ENCODE measurements at places on chromosomes 12 and 14.

GRCh38 chr12:110543252-110543959, 39.7 kb downstream of the PPTC7 start:
- DNase-seq = no peak

GRCh38 chr12:113445544-113446171, 23.5 kb downstream of the SDSL start:
- DNase-seq = no peak

GRCh38 chr12:104734541-104735095, 223.5 kb downstream of the SLC41A2 start:
- no peak for DNase-seq

DNA sequence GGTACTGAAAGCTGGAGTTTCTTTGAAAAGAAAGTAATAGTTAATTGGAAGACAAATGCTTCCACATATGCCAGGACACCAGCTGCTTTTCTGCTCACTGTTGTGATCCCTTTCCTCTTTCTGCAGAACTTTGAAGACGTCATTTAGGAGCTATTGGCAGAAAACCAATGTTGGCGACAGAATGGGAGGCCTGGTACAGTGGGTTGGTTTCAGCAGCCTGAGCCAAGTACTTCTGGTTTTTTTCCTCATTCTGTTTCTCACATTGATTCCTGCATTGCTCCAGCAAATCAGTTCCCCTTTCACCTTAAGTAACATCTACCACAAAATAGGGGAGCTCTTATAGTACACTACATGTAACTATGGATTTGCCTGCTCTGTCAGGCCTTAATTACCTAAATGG, 96.9 kb downstream of the FIGNL2 start:
- no peak for DNase-seq

DNA sequence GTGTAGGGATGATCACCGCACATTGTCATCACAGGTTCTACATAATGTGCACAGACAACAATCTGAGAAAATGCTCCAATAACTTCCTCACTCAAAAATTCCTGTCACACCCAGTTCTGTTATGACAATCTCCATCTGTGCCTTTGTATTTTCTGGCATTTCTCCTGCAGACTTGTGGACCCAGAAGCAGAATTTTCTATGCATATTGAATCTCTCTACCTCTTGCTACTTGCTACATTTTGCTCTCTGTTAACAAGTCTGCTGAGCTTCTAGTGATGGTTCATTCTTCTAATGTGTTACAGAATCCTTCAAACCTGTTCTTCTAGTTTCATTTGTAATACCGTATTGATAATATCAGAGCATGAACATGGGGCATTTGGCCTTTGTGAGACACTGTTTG, 127.8 kb upstream of the PTPRQ start:
- DNase-seq = no peak

GRCh38 chr14:62002642-62003041, 240.4 kb downstream of the SNAPC1 start:
- no peak for DNase-seq

- DNase-seq = no peak
These were observed 3.1 kb downstream of the ZBTB42 start for GRCh38 chr14:104803912-104804410.

DNA sequence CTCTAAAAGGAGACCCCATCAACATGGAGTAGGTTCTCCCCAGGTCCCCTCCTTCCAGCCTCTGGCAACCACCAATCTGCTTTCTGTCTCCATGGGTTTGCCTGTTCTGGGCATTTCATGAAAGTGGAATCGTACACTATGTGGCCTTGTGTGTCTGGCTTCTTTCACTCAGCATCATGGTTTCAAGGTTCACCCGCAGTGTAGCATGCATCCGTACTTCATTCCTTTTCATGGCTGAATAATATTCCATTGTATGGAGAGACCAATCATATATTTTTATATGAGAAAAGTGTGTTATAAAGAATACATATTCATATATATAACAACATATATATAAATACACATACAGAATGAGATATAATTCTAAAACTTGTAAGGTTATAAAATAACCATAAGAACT, 19.8 kb downstream of the NCOR2 start:
- no peak for DNase-seq

DNA sequence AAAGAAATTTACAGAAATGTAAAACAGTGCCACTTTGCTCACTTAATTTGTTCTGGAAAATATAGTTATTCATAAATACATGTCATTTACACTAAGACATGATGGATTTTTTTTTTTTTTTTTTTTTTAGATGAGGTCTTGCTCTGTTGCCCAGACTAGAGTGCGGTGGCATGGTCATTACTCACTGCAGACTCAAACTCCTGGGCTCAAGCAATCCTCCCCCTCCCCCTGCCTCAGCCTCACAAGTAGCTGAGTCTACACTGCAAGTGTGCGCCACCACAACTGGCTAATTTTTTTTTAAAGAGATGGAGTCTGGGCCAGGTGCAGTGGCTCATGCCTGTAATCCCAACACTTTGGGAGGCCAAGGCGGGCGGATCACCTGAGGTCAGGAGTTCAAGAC, 101.2 kb downstream of the PPP2R5C start:
- DNase-seq = no peak

- peak; percentile 23 for DNase-seq
These were observed 127.2 kb downstream of the BCAT1 start for GRCh38 chr12:24821691-24822090.

DNA sequence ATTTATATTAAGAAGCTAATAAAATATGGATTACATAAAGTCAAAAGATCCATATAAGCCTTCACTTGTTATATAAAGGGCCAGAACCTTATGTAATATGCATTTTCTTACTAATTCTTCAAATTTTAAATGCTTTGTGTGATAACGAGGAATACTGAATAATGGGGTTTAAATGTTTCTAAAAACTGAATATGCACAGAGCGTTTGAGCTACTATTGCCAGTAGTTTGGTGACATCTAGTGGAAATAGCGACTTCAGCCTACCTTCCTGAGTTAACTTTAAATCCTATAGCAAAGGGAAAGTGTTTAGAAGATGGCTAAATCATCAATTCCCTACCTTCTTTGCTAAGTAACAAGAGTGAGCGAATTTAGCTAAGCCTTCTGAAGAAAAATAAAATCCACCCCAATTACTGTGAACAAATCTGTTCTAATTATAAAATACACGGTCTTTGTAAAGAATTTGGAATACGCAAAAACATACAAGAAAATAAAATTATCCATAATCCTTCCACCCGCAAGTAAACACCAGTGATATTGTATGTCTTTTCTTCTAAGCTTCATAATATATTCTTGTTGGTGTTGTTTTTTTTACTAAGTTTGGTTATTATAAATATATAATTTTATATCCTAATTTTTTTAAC, 115.5 kb upstream of the G2E3 start:
- DNase-seq = no peak

- no peak for DNase-seq
These were observed 92.8 kb upstream of the TMTC2 start for GRCh38 chr12:82593901-82594396.

- DNase-seq = no peak
These were observed 2.5 kb upstream of the DIO3 start for GRCh38 chr14:101558739-101559240.

- no peak for DNase-seq
These were observed 193.7 kb upstream of the HMGA2 start for GRCh38 chr12:65630555-65630954.

- DNase-seq = no peak
These were observed 82.6 kb downstream of the VWF start for GRCh38 chr12:6041891-6042290.

DNA sequence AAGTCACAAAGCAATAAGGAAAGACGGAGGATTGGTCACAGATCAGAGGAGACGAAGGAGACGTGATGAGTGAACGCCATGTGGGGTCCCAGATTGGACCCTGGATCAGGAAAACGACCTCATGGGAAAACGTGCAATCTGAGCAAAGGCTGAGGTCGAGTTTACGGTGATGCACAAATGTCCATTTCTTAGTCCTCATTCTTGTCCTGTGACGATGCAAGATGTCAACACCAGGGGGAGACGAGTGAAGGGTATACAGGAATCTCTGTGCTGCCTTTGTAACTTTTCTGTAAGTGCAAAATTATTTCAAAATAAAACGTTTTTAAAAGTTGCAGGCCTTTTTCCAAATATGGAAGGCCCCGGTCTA, 329.8 kb downstream of the MED13L start:
- no peak for DNase-seq

DNA sequence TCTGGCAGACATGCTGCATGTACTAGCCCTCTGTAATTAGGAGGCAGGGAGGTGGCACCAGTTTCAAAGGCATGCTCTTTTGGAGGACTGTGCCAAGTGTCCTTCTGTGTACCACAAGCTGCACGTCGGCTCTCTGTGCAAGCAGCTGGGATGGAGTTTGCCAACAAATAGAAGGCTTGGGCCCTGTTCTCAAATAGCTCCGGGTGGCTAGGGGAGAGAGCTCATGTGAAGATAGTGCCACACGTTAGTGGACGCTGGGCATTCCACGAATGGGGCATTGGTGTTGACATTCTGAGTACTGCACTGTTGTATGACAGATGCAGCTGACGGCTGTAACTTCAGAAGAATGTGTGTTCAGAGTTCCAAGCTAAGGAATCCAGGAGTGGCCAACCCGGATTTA, 4.4 kb downstream of the AACS start:
- DNase-seq = no peak

GRCh38 chr14:104820669-104821228, 19.8 kb downstream of the ZBTB42 start:
- no peak for DNase-seq

GRCh38 chr12:131833896-131834641, 5.9 kb downstream of the MMP17 start:
- no peak for DNase-seq

GRCh38 chr12:75751769-75752471, 240.5 kb upstream of the KRR1 start:
- DNase-seq = no peak

DNA sequence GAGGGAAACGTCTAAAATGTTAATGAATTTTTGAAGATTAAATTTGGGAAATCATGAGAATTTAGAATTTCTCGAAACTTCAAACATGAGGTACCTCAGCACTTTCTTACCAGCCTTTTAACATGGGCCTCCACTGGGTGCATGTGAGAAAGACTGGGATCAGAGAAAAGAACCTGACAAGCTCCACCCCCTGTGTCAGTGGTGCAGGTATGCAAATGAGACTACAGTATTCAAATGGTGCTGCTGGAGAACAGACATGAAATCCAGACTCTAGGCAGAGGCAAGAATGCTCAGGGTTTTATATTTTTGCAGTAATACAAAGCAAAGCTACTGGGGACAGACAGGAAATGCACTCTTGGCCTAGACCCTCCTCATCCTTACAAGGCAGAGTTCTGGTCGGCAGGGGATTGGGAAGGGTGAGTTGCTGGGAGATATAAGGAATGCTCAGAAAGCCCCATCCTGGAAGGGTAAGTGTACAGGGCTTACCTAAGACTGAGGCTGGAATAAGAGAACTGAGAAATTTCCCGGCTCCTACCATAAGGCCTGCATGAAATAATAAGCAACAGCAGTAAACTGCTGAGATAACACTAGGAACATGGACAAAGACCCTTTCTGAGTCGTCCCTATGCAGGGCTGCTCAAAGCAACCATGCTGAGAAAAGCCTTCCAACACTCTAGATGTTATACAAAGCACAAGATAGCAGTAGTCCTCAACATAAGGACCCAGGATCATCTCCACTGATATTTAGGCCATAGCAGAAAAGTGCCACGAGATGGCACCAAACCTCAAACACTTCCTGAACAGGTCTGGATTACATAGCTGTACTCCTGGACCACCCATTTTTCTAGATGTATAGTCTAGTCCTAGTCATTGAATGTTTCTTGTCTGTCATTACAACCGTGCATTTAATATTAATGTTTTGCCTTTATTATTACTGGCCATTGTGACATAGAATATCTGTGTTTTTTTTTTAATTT, 260.8 kb downstream of the RASSF9 start:
- DNase-seq = peak; percentile 9

- no peak for DNase-seq
These were observed 10.0 kb downstream of the AHNAK2 start for GRCh38 chr14:104968153-104968527.

- DNase-seq = no peak
These were observed 185.6 kb upstream of the NAV3 start for GRCh38 chr12:77644915-77645605.

DNA sequence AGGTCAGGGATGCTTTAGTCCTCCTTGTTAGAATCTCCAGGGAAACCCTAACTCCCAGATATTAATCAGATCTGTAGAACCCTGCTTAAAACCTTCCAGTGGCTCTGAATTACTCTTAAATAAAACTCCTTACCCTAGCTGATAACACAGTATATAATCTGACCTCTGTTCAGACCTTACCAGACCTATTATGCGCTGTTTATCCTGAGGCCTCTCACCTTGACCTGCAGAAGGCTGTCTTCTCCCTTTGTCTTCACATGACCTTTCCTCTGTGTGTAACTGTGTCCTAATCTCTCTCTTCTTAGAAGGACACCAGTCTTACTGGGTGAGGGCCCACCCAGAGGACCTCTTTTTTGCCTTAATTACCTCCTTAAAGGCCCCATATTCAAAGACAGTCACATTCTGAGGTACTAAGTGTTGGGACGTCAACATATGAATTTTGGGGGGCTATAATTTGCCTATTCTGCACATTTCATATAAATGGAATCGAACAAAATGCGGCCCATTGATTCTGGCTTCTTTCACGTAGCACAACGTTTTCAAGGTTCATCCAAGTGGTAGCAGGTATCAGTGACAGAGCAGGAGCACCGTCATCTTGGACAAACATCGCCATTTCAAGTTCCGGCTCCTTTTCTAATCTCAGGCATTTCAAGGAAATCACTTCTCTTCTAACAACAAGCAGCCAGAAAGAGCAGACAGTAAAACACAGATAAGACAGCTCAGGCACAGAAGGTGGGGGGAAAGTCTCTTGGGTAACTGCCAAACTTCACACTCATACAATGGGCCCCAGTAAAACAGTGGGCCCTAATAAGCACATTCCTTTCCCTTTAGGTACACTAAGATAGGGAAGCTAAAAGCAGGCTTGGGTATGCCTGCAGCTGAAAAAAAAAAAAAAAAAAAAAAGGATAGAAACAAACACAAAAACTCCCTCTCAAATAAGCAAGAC, 200.2 kb upstream of the NUDT4 start:
- no peak for DNase-seq

DNA sequence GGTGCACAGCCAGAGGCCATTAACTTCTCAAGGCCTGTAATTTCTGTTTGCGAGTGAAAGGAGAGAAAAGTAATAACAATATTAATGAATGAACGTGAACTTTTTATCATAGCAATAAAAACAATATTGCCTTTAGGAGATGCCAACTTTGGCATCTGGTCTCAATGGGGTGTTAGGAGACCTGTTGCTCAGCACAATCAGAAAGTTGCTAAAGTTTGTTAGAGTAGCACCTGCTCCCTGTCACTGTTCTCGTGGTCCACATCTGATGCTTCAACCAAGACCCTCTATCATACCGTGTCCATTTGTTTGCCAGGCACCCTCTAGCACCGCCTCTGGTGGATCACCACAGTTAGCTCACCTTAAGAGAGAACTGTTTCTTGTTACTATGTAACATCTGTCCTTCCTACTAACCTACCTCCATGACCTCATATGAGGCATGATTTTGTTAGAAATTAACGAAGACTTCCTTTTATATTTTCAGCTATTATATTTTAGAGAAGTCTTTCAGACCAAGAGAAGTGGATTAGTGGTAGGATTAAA, 12.5 kb upstream of the CLEC4E start:
- DNase-seq = no peak
